ENCODE measurements at places on chromosomes 7 and 10.

- no peak for DNase-seq
Measured at GRCh38 chr7:124856299-124856888, 73.2 kb downstream of the POT1 start.

DNA sequence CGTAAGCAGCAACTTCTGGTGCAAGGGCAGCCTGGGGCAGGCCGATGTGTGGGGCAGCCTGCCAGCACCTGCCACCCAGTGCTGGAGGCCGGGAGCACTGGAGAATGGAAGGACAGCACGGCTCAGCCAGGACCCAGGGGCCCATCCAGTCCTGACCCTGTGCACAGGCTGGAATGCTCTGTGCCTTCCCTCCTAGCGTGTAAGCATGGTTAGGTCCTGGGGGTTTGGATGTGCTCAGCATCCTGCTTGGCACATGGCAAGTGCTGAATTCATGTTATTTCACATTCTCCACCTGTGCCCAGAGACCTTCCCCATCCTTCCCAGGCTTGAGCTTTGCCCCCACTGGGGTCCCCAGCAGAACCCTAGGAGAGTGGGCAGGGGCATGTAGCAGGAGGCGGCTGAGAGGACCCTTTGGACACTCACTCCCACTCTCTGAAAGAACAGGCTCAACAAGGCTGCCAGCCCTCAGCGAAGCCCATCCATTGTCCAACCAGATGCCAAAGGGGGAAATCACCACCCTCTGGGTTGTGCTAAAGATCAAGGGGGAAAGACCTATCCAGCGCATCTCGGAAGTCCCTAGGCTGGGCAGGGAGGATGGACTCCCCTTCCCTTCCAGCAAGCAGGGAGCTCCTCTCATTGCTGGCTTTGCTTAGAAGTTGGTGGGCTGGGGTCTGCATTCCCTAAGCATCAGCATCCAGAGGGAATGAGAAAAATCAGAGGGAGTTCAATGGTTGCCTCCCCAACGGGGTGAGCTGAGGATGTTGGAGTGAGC lies 29.7 kb downstream of the ANXA8 start:
- DNase-seq = peak; percentile 12

- no peak for DNase-seq
Measured at GRCh38 chr7:95621404-95621803, 25.1 kb upstream of the PDK4 start.

- no peak for DNase-seq
Measured at GRCh38 chr10:5951167-5951711, 26.1 kb downstream of the IL15RA start.

GRCh38 chr10:23367896-23368595 lies 23.4 kb upstream of the C10orf67 start:
- no peak for DNase-seq

- no peak for DNase-seq
Measured at GRCh38 chr10:71467569-71468362, 71.0 kb downstream of the CDH23 start.

- DNase-seq = no peak
Measured at GRCh38 chr7:139669106-139670061, 108.4 kb downstream of the HIPK2 start.

- DNase-seq = no peak
Measured at GRCh38 chr7:135147341-135147898, 452 bp upstream of the TMEM140 start.

GRCh38 chr7:108203537-108203936 lies 73.4 kb upstream of the LAMB4 start:
- DNase-seq = no peak

Data from right hindlimb (tissue), 1 donor.